ENCODE measurements at places on chromosomes 5 and 9. TPM values are rescaled to one million over a fixed set of nuclear protein-coding genes. Genes with fewer than 3 reads are reported as not detected.

- no peak for DNase-seq
Measured at GRCh38 chr9:13166996-13167395, 112.5 kb downstream of the MPDZ start.

DNA sequence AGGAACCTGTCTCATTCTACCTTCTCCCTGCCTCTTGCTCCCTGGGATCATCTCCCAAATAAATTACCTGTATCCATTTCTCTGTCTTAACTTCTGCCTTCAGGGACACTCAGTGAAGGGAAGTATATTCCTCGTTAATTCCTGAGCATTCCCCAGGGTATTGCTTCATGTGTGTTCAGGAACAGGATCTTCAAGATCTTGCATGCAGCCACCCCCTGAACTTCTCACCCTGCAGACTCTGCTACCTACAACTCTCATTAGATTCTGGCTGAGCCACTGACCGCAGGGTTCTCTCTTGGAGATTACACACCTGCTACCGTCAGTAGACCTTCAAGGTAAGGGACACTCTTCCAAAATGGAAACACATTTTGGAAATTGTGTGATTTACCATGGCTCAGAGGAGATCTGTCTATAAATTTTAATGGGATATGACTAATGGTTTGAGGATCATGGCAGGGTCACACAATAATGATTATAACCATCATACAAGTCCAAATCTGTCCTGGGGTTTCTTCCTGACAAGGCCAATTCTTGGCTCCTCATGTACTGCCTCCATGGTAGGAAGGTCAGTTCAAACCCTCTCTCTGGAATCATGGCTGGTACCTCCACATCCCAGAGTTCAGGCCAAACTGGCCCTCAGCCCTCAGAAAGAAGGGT, 38.9 kb upstream of the UGCG start:
- DNase-seq, result no peak

- DNase-seq, result no peak
Measured at GRCh38 chr9:102483651-102484050, 511.5 kb upstream of the CYLC2 start.

GRCh38 chr9:77999231-77999631, 32.4 kb downstream of the GNAQ start:
- DNase-seq, result peak; percentile 21

Gene HMGXB3
- total RNA-seq, result 65.8 TPM

DNA sequence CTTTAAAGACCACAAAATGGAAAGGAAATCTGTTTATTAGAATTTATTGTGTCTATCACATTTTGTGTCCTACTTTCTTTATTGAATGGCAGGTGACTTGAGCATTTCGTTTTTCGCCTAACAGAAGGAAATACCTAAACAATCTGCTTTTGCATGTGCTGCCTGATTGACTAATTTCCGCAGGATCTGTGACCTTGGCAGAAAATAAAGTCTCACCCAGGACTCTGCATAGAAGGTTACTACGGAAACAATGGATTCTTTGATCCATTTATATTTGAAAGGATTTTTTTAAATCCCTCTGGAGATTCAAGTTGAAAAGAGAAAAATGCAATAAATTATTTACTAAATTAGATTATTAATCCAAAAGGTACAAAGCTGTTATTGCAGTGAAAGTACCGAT, 61.0 kb upstream of the CAST start:
- no peak for DNase-seq

GRCh38 chr9:94166976-94167346, 82.7 kb downstream of the PTPDC1 start:
- DNase-seq, result no peak

Gene MCC
- total RNA-seq, result 22.8 TPM

Gene NOXA1
- total RNA-seq, result not detected

- no peak for DNase-seq
Measured at GRCh38 chr9:29826421-29826820, 2253.1 kb upstream of the C9orf72 start.

Gene ROPN1L
- 3.0 TPM for total RNA-seq

DNA sequence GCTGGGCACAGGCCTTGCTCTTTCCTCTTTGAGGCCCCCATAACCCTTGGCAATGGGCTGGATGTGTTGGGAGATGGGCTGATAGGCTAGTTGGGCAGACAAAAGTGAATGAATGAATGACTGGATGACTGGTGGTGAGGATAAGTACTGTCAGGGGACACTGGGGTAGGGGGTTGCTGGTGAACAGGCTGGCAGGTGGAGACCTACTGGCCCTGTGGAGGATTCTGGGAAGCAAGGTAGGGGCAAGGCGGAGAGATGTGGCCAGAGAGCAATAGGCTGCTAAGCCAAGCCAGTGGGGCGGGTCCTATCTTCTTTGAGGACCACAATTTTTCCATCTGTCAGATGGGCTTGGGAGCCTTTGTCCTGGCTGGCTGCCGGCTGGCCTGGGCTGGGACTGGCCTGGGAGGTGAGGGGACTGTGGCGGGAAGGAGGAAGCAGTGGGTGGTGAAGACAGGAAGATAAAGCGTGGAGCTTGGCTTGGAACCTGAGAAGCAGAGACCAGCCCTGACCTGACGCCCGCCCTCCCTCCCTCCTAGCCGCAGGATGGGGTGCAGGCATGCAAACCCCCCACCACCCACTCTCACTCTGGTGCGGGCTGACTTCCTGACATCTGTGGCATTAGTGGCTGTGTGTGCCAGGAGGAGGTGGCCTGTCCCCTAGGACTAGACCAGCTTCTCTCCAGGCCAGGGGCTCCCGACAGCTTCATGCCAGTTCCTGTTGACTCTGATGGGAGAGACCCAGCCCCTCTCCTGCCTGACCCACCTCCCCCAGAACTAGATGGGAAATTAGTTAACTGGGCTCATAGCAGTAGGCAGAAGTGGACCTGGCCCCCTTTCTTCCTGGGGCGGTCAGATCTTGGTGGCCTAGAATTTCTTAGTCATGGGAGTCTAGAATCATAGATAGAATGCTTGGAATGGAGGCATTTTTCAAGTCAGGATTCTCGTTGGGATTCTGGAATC, 9.5 kb downstream of the CXXC5 start:
- peak; percentile 81 for DNase-seq

GRCh38 chr5:147746986-147747385, 35.5 kb downstream of the JAKMIP2 start:
- no peak for DNase-seq

GRCh38 chr5:179287631-179288030, 57.6 kb downstream of the ADAMTS2 start:
- no peak for DNase-seq

Gene PDE6A
- not detected for total RNA-seq

DNA sequence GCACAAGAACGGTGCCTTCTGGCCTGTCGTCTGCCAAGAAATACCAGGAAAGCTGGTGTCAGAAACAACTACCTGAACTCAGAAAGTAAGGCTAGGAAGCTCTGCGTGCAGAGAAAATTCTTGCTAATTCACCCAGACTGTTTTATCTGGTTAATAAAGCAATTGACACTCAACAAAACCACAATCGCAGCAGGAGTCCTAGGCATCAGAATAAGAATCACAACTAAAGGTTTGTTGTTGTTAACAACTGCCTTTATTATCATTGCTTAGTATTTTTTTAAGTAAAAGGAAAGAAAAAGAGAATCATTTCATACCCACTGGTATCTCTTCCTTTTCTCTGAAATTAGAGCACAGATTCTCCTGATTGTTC, 3.9 kb upstream of the ISL1 start:
- no peak for DNase-seq

Gene FAM219A
- 13.3 TPM for total RNA-seq

- DNase-seq, result no peak
Measured at GRCh38 chr5:38071831-38072694, 186.3 kb upstream of the EGFLAM start.

GRCh38 chr5:150448334-150448733, 1.2 kb downstream of the RPS14 start:
- no peak for DNase-seq

Gene PFN3
- total RNA-seq, result not detected

DNA sequence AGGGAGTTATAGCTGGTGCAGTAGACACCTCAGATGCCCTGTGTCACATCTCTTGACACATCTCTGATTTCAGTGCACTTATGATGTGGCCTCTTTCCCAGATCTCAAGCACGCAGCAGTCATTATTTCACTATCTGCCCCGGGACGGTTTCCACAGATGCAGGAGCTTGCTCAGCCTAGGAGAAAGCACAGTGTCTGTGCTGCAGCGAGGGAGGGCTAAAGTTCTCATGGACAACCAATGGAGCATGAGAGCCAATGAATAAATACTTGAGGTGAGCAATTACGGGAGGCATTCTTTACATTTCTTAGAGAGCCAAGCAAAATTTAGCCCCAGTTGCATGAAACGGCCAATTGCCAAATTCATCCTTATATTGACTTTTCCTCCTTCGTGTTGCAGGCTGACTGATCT, 7.4 kb upstream of the MOB3B start:
- no peak for DNase-seq

Gene PGM5
- 0.03 TPM for total RNA-seq

DNA sequence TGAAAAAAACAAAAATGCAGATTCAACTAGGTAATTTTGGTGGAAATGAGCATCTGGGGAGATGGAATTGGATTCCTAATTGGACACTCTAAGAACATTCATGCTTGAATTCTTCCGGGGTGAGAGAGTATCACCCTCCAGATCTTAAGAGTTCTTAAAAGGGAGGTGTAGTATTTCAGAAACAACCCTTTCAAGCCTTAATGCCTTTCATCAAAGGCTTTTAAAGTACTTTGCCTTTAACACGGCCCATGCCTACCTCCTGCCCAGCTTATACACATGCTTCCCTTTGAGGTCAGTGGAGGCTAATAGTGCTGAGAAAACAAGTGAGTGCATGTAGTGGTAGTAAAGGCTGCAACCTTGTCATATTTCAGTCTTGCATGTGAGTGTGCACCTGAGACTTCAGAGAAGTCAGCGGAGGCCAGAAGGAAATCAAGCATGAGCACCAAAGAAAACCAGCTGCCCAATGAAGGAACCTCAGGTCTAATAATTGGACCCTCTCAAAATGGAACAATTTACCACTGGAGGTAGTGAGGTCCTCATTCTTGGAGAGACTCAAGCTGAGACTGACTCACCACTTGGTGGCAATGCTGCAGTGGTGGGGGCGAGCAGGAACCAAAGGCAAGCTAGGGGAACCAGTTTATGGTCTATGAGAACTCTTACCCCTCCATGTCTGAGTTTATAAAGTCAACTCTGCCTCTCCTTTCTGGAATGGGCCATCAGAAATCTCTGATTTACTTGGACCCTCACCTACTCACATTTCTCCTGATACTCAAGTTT, 98.4 kb upstream of the GDNF start:
- no peak for DNase-seq

GRCh38 chr5:167096816-167097215, 1194.6 kb upstream of the WWC1 start:
- DNase-seq, result peak; percentile 54

Gene SLC34A3
- total RNA-seq, result not detected

- DNase-seq, result no peak
Measured at GRCh38 chr9:118640836-118641560, 728.2 kb downstream of the BRINP1 start.

GRCh38 chr5:176446884-176447590, 1.1 kb upstream of the FAF2 start:
- DNase-seq, result no peak

DNA sequence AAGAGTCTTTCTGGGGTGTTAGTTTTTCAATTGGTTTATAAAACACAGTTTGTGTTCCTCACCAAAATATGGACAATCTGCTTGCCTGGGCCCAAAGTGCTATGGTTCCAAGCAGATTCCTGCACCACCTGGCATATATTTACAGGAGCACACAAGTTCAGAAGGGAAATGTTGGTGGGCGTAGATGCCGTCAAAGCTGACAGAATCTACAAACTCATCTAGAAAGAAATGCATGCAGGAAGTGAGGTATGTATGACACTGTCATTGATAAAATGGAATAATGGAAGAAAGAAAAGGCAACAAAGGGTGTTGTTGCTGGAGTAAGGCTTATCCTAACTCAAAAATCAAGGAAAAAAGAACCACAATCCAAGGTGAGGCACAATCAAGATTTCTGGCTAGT, 225.8 kb downstream of the MLLT3 start:
- no peak for DNase-seq

Gene ACER2
- 0.82 TPM for total RNA-seq

GRCh38 chr5:144844086-144844485, 673.4 kb downstream of the KCTD16 start:
- DNase-seq, result no peak

DNA sequence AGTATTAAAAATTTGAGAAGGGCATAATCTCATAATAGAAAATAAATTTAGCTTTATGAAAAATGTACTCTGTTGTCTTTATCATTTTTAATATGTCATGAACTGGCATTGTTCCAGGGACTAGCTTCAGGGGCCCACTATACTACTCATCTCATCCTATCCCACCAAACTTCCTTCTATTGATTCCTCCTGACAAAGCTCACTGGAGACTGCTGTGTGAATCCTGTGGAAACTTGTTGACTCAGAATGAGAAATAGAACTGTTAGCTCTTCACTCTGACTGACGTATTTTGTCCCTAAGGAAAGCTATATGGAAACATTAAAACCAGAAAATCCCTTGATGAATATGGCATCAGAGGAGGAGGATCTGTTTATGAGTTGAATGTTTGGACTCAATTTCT, 29.8 kb upstream of the BNIP1 start:
- DNase-seq, result no peak

GRCh38 chr9:107496976-107497375, 7.4 kb upstream of the KLF4 start:
- DNase-seq, result no peak

Gene LCN9
- not detected for total RNA-seq

- no peak for DNase-seq
Measured at GRCh38 chr9:127390563-127390962, 6.4 kb upstream of the SLC2A8 start.

Gene EIF4E1B
- not detected for total RNA-seq

Data from SJSA1 (cell line).